ENCODE measurements at places on chromosomes 16 and 17. TPM values are rescaled to one million over a fixed set of nuclear protein-coding genes. Genes with fewer than 3 reads are reported as not detected.

CTRB2 gene
- not detected for total RNA-seq

SLC13A5 gene
- not detected for total RNA-seq

NPIPA1 gene
- 70.5 TPM for total RNA-seq

CCL2 gene
- total RNA-seq = 6.3 TPM

TSPOAP1 gene
- total RNA-seq = 4.0 TPM

ASB16 gene
- total RNA-seq = under 0.01 TPM

CDH5 gene
- 0.50 TPM for total RNA-seq

ARL4D gene
- total RNA-seq = 26.1 TPM

TBC1D3H gene
- total RNA-seq = not detected

XYLT1 gene
- total RNA-seq = 17.0 TPM

CDH13 gene
- 133 TPM for total RNA-seq

SLX1B gene
- 22.5 TPM for total RNA-seq

GFER gene
- 23.0 TPM for total RNA-seq

GCGR gene
- total RNA-seq = not detected

SPNS2 gene
- total RNA-seq = not detected

All from uterine smooth muscle cell (primary cell).